ENCODE measurements at places on chromosomes 2 and 18.

- no peak for ATAC-seq
- no peaks in the 10 kb centered on the region for H3K4me1 ChIP-seq
These were observed 53.7 kb downstream of the ADD2 start for GRCh38 chr2:70714141-70714905.

- no peaks in the 10 kb centered on the region for H3K36me3 ChIP-seq
- no peak for ATAC-seq
- no peaks in the 10 kb centered on the region for H3K27me3 ChIP-seq
- H3K27ac ChIP-seq: no peak overlapping the region
- H3K4me1 ChIP-seq: no peaks in the 10 kb centered on the region
- no peak overlapping the region for H3K4me3 ChIP-seq
These were observed 46.3 kb downstream of the EMX1 start for GRCh38 chr2:72963423-72964145.

DNA sequence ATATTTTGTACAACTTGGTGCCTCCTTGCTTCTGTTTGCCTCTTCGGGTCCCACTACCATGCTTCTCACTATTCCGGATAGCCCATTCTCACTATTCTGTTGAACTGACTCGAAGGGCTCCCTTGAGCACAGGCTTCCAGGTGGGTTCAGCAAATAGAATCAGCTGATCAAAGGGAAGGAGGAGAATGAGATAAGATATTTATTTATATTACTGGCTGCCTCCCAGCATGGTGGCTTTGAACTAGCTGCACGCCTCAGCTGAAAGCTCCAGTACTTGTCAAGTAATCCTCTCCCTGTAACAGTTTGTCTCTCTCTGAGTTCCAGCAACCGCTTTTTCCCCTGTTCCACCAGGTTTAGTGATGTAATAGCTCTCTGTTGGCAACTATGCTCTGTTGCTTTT, 187.8 kb upstream of the HNRNPA3 start:
- H3K36me3 ChIP-seq: no peaks in the 10 kb centered on the region
- no peak for ATAC-seq
- H3K27ac ChIP-seq: no peak overlapping the region
- no peaks in the 10 kb centered on the region for H3K4me1 ChIP-seq
- H3K27me3 ChIP-seq: no peaks in the 10 kb centered on the region

GRCh38 chr2:4528246-4528645, 824.9 kb downstream of the DCDC2C start:
- no peaks in the 10 kb centered on the region for H3K4me1 ChIP-seq
- H3K27me3 ChIP-seq: no peaks in the 10 kb centered on the region
- H3K4me3 ChIP-seq: no peak overlapping the region
- H3K27ac ChIP-seq: no peak overlapping the region
- no peak for ATAC-seq

- H3K27me3 ChIP-seq: no peaks in the 10 kb centered on the region
- ATAC-seq: no peak
- H3K27ac ChIP-seq: no peak overlapping the region
- H3K4me3 ChIP-seq: no peak overlapping the region
- no peaks in the 10 kb centered on the region for H3K36me3 ChIP-seq
These were observed 1389.8 kb upstream of the TMEFF2 start for GRCh38 chr2:193584522-193584938.

All from gastroesophageal sphincter (tissue), 4 donors.